AG04449 (cell line): ENCODE measurements at places on chromosomes 3 and 15.

DNA sequence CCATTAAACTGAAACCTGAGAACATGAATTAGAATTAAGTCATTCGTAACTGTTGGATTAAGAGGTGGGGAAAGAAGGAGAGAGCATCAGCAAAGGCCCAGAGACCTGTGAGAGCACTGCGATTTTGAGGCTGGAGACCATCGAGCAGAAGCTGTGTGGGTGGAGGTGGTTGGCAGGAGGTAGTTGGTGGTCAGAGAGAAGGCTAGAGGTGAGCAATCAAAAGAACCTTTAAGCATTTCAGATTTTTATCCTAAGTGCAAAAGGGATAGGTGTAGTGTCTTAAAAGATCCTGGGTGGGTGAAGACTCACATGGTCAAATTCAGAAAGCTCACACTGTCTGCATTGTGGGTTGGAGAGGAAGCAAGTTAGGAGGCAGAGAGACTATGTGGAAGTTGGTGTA is 65.1 kb upstream of the TEX264 start:
- no peak for DNase-seq

DNA sequence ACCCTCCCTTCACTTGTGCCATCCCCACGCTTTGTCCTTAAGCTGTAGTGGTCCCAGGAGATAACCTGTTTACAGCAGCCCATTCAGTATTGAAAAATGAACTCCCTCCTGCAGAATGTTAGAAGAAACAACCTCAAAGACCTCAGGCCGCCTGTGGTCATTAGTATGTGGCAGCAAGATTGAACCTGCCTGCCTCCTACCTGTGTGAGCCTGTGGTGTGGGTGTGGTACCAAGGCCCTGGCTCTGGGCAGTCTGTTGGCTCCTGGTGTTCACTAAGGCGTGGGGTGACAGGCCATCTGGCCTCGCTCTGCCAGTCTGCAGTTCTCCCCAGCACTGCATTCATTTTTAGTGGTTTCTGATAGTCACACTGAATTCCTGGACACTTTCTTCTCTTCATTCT is 21.0 kb downstream of the LSM3 start:
- no peak for DNase-seq

DNA sequence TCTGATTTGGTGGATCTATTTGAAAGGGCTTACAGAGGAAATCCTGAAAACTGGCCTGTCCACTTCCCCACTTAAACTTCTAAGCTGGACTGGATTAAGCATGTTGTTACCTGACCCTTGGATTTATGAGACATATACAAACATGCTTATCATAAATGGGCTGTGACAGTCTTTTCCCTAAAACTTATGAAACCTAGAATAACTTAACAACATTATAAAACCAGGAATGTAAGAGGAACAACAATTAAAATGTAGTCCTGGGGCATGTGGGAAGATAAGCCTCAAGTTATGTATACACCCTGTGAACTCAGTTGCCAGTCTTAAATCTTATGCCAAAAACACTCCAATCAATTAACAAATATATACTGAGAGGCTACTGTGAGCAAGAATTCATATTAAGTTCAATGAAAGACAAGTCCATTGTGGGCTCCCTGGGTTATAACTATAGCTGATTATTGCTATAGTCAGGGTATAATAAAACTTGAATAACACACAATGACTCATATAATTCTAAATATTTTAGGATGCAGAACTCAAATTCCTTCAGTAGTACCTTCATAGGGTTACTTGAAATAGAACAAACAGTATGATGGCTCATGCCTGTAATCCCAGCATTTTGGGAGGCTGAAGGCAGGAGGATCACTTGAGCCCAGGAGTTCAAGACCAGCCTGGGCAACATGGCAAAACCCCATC is 87.2 kb upstream of the PPIB start:
- DNase-seq, result no peak

GRCh38 chr15:52181938-52182780 is 9.0 kb downstream of the GNB5 start:
- DNase-seq, result no peak

GRCh38 chr3:48564667-48565066 is 1.1 kb upstream of the UCN2 start:
- no peak for DNase-seq

- no peak for DNase-seq
Observed at GRCh38 chr3:37952564-37952963, 38.0 kb upstream of the VILL start.

DNA sequence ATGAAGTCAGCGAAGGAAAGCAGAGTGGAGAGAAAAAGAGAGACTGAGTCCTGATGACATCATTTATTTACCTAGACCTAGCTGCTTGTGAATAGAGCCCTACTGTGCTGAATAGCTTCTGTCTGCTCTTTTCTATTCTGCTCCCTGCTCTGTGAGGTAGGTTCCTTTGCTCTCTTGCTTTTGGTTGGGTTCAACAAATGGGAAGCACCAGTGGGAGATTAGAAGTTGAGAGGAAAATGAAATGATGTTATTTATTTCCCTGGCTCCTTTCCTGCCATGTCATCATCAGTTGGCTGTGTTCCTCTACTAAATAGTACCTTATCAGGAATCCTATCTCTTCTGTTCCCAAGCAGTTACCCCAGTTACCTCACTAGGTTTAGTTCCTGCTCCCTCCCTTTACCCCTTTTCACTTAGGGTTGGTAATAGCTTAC is 23.5 kb downstream of the DTWD1 start:
- DNase-seq, result no peak

DNA sequence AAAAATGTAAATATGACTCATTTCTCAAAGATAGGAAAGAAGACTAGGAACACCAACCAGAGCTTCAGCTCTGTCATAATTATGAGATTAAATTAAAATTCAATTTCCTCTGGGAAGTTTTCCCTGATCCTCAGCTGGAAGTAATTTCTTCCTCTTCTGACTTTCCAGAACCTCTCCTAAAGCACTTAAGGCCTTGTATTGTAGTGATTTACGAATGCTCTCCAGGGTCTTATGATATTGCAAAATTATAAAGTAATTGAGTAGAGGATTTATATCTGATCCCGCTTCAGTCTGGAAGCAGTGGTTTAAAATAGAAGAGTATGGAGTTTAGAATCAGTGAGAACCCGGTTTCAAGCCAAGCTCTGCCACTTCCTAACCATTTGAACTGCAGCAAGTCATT is 279.8 kb downstream of the ZPLD1 start:
- DNase-seq, result no peak

DNA sequence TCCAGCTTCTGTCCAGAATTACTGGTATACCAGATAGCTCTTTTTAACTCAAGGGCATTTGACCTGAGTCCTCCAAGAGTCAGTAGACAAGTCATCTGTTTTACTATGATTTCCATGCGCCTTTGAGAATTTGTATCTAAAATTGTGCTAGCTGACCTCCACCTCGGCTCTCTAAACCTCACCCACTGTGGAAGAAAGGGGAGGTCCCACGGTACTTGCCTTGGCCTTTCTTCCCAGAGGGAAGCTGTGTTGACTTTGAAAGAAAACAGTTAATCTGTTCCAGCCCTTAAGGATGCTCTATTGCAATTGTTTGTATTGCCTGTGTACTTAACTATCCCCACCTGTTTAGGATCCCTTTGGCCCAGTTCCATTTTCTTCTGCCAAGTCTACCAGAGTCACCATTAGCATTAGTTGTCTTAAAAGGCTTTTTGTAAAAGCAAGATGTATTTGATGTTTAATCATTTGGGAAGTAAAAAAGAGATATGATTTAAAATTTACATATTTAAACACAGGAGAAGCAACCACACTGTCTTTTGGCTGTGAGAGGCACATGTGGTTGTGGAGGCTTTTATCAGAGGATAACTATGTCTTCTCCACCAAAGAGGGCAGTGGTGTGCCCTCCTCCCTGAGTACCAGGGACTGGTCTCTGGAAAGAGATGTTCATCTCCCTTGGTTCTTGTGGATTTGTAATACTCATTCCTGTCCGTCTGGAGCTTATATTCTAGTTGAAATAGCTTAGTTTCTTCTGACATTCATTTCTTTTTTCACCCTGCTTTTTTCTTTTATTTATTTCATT is 88.8 kb downstream of the CRTC3 start:
- no peak for DNase-seq
